ENCODE measurements at places on chromosomes 3 and 15. TPM values are rescaled to one million over a fixed set of nuclear protein-coding genes. Genes with fewer than 3 reads are reported as not detected.

DNA sequence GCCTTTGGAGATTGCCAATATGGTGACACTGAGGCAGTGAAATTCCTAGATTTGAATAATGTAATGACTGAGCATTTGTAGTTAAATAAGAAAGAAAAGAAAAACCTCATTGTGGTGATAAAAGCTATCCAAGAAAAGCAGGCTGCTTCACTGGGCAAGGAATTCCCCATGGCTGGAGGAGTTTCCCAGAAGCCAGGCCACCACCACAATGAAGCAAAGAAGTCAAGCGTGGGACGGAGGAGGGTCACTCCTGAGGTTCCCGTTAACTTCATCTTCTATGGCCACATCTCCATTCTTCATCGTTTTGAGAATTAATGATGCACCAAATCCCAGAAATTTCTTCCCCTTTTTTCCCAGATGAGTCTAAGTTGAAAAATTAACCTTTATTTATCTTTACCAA, 185.8 kb upstream of the BCL6 start:
- no peak for DNase-seq

GRCh38 chr3:146505516-146505915, 36.2 kb upstream of the PLSCR2 start:
- no peak for DNase-seq

DNA sequence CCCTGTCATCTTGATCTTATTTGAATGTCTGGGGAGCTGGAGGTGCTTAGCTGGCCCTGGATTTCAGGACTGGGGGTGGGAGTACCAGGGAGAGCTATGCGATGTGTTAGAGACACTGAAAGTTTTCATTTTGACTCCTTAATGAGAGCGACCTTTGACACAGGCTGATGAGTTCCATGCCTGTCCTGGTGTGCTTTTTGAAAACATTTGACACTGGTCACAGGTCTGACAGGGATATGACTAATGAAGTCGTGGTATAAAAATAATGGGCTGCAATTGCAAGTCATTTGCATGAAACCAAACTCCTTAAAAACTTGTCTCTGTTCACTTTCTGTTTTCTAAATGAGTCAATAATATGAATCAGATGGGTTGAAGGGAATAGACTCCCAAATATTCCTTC, 81.9 kb downstream of the MECOM start:
- DNase-seq = no peak

GRCh38 chr15:80629355-80629754, 65.8 kb upstream of the ABHD17C start:
- DNase-seq = no peak

DNA sequence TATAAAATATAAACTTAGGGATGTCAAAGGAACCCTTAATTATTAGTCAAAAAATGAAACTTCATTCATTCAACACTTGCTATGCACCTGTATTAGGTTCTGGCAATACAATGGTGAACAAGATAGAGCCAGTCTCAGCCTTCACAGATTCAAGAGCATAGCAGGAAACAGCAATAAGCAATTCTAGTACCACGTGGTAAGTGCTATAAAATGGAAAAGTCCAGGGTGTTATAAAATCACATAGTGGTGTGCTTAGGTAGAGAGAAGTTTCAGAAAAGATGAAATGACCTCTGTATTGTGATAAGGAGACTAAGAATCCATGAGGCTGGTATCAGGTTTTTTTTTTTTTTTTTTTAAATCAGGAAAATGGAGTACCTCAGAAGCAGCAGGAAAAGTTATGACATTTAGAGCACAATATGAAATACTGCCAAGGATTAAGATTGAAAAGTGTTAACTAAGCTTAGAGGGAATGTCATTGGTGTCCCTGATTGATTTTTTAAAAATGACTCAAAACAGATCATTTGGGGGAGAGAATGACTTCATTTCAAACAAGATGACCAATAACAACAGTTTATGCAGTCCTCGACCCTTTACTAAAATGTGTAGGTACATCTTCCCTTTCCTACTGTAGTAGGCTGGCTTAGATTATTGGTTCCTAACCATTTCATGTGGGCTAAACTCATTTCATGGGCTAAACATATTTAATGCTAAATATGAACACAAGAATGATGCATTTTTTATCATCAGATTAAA, 5.0 kb downstream of the TOMM70 start:
- no peak for DNase-seq

DNA sequence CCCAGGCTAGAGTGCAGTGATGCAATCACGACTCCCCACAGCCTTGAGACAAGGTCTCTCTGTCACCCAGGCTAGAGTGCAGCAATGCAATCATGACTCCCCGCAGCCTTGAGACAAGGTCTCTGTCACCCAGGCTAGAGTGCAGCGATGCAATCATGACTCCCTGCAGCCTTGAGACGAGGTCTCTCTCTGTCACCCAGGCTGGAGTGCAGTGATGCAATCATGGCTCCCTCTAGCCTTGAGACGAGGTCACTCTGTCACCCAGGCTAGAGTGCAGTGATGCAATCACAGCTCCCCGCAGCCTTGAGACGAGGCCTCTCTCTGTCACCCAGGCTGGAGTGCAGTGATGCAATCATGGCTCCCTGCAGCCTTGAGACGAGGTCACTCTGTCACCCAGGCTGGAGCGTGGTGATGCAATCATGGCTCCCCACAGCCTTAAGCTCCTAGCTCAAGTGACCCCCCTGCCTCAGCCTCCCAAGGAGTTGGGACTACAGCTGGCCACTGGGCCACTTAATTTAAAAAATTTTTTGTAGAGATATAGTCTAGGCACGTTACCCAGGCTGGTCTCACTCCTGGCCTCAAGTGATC, 26.1 kb downstream of the TFRC start:
- DNase-seq = no peak

DNA sequence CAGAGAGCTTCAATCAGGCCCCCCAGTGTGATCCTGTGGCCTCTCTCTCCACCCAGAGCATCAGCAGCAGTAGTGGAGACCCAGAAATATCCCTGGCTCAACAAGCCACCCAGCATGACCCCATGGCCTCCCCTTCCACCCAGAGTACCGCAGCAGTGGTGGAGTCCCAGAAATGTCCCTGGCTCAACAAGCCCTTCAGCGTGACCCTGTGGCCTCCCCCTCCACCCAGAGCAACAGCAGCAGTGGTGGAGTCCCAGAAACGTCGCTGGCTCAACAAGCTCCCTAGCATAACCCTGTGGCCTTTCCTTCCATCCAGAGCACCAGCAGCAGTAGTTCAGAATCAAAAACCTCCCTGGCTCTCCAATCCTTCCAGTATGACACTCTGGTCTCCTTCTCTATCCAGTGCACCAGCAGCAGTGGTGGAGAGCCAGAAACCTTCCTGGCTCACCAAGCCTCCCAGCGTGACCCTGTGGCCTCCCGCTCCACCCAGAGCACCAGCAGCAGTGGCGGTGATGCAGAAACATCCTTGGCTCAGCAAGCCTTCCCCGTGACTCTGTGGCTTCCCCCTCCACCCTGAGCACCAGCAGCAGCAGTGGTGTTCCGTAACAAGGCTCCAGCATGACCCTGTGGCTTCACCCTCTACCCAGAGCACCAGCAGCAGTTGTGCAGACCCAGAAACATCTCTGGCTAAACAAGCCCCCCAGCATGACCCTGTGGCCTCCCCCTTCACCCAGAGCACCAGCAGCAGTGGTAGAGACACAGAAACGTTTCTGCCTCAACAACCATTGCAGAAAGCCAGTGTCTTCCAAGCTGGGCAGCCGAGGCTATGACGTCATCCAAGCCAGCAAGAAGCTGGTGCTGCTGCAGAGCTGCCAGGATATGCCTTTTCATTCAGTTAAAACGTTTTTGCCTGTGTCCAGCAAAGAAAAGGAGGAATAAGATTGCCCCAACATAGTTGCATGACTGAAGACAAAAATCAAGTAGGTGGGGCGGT, 61.3 kb upstream of the TAMM41 start:
- no peak for DNase-seq

- peak; percentile 62 for DNase-seq
Measured at GRCh38 chr15:62254137-62254934, 89.3 kb upstream of the C2CD4B start.

- peak; percentile 8 for DNase-seq
Measured at GRCh38 chr3:87503900-87504498, 227.6 kb upstream of the POU1F1 start.

- no peak for DNase-seq
Measured at GRCh38 chr15:88139936-88140335, 116.6 kb downstream of the NTRK3 start.

DNA sequence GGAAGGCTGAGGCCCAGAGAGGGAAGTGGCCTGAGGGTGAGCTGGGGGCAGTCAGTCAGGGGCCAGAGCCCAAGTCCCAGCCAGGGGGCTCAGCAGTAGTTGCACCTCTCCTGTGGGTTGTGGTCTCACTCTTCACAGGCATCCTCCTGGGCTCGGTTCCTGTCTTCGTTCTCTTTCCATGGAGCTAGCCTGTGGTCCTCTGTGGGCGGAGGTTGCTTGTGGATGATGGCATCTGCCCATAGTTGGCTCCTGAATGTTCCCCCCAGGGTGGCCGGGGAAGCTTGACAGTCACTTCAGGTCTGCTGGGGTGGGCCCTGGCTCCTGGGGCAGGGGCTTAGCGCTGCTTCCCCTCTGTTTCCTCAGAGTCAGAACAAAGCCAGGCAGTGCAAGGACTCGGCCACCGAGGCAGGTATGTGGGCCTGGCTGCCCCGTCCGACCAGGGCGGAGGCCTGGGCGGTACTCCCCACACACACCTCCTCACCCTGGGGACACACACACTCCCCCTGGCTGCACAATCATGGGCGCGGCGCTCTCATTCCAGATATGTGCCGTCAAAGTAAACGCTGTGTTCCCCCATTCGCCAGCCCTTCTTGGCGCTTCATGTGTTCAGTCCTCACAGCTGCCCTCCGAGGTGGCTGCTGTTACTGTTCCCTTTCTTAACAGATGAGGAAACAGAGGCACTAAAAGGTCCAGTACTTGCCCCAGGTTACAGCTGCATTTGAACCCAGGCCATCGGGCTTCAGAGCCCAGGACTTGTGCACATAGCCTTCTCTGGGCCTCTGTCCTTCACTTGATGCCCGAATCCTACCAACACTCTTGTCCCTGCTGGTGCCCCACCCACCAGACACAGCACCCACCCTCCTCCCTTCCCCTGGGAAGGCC, 34.5 kb downstream of the PSTPIP1 start:
- no peak for DNase-seq

DNA sequence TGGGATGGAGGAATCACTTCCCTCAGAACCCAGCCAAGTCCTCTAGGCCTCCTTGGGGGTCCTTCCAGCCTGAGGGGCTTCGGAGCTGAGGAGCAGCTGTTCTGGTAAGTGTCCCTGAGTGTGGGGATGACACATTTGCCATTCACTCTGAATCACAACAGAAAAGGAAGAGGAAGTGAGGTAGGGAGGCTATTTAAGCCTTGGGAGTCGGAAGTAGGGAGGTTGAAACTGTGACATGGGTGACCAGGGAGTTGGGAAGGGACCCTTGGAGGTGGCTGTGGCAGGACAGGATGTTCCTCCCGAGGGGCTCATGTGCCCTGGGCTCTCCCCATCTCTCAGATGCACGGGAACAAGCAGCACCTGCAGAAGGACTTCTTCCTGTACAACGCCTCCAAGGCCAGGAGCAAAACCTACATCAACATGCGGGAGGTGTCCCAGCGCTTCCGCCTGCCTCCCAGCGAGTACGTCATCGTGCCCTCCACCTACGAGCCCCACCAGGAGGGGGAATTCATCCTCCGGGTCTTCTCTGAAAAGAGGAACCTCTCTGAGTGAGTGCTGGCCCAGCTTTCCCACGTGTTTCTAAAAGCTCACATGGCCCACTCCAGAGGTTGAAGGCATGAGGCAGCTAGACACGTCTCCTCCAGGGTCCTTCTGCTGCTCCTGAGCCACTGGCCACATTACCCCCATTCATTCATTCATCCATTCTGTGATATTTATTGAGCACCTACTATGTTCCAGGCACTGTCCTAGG, 43.3 kb downstream of the CAPN3 start:
- no peak for DNase-seq

- no peak for DNase-seq
Measured at GRCh38 chr3:181699171-181699903, 12.4 kb upstream of the SOX2 start.

DNA sequence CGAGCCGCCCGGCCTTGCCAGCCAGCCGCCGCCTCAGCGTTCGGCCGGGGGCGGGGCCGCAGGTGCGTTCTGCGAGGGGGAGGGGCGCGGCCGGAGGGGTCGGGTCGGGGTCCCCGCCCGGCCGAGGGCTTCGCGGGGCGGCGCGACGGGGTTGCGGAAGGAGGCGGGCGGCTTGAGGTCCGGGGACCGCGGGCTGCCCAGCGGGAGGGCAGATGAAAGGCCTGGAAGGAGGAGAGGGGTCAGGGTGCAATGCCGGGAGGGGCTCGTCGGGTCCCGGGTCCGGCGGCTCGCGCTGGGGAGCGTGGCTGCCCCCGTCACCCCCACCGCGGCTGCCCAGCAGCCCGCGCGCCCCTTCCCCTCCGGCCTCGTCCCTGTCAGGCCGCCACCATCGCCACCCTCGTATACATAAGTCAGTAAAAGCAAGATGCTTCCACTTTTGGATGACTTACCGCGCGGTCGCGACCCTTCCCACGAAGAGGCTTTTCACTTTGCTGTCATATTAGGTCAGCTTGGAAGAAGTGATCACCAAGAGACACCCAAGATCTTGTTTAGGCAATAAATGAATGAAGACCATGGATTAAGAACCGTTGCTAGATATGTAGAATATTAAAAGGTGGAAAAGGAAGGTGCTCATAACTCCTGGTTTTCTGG, 620 bp upstream of the ANP32A start:
- DNase-seq = no peak

GRCh38 chr3:147656023-147656422, 246.9 kb downstream of the ZIC1 start:
- no peak for DNase-seq

- DNase-seq = no peak
Measured at GRCh38 chr3:101900736-101901135, 51.4 kb downstream of the NFKBIZ start.

- no peak for DNase-seq
Measured at GRCh38 chr3:48702320-48702920, 14.6 kb downstream of the IP6K2 start.

- DNase-seq = no peak
Measured at GRCh38 chr15:72800833-72801481, 17.4 kb upstream of the ADPGK start.

DNA sequence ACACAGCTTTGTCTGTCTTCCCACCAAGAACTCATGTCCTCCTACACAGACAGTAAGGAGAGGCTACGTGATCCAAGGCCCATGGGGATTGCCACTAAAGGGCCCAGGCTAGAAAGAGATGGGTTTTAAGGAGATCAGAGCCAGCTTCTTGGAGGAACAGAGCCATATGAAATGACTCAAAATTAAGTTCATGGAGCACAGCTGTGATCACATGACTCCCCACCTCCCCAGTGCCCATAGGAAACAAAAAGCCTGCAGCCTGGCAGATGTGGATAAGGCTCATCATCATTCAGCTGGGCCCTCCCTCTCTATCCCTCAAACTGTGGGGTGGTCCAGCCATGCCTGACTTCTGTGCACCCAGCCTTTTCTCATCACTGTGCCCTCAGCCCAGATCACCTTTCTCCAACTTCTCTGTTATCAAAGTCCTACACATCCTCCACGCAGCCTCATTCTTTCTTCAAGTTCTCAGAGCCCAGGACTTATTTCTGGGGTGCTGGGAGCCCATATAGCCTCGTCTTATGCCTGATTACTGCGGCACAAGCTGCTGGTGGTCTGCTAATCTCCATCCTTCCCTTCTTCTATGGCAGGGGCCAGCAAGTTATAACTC, 137.6 kb downstream of the SMAD6 start:
- peak; percentile 69 for DNase-seq

CDHR4 gene
- total RNA-seq = 0.10 TPM

MITF gene
- total RNA-seq = 4.7 TPM

CSTA gene
- 1.7 TPM for total RNA-seq

CPA3 gene
- total RNA-seq = not detected

RARB gene
- 1.5 TPM for total RNA-seq

MME gene
- total RNA-seq = 0.47 TPM

TRIM71 gene
- total RNA-seq = not detected

NDN gene
- total RNA-seq = 43.3 TPM
